ENCODE measurements at places on chromosomes 1 and 21.

DNA sequence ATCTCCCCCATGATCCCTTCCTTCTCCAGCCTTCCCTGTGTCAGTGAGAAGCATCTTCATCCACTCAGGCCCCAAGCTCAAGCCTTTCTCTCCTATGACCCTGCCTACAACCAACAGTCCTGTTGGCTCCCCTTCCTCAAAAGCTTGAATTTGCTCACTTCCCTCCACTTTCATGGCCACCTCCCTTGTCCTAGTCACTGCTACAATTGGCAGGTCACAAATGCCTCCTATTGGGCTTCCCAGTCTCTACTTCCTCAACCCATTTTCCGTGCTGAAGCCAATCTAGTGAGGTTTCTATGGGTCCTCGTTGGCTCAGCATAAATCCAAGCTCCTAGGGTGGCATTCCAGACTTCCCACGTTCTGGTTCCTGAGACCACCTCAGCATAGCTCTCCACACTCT is 40.2 kb upstream of the SLC6A9 start:
- no peak for DNase-seq

GRCh38 chr1:118302145-118302544 is 117.1 kb upstream of the SPAG17 start:
- DNase-seq = no peak

DNA sequence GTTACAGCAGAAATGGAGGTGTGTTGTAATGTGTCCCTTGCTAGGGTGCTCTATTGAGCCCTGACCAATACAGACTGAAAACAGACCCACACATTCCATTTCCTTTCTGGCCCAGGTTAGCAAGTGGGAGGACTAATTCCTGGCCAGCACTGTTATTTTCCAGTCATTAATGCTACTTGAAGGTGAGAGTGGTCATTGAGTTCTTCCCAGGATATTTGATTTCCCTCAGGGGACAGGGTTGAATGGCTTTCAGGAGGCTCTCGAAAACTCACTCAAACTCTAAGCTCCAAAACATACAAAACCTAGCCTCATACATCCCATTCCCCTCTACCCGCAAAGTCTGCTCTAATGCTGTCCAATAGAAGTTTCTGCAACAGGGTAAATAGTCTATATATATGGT is 6.2 kb downstream of the LRRC52 start:
- no peak for DNase-seq

DNA sequence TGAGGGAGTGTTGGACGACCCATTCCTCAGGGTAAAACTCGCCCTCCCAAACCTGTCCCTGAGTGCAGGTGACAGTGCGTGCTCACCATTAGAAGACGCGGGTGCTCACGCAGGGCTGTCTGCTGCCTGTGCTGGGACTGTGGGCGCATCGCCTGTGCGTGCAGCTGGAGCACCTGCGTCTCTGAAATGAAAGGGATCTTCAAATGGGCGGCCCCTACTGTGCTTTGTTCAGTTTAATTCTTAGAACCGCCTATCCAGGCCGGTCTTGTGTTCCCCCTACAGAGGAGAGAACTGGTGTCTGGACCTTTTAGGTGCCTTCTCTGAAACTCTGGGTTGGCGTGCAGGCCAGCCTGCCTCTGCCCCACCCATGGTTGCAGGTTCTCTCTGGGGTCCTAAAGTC is 125.8 kb downstream of the PCBP3 start:
- DNase-seq = no peak

DNA sequence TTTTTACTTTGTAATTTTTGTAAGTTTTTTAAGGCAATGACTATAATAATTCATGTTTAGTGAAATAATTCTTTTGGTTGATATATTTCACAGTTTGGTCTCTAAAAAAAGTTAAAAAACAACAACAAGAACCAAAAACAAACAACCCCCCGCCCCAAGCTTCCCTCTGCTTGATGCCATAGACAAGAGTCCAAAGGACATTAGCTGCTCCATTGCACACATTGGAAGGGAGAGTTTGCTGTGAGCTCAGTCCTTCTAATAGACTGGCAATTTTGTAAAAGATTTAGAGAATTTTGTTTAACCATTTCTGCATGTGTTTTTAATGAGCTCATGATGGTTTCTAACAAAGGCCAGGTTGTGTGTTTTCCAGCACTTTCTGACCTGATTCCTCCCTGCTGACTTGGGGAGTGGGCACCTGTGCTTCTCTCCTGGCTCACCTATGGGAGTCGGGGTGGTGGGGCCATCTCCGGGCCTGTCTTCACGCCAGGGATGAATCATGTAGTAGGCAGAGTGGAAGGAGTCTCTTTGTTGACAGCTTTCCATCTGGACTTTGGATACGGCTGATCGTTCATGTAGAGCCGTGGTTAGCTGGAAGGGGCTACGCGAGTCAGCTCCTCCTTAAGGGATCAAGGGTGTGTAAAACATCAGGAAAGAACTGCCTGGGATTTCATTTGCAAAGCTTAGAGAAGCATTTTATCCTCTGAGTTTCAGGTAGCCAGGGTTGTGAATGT is 14.1 kb downstream of the ZBTB18 start:
- DNase-seq = no peak

DNA sequence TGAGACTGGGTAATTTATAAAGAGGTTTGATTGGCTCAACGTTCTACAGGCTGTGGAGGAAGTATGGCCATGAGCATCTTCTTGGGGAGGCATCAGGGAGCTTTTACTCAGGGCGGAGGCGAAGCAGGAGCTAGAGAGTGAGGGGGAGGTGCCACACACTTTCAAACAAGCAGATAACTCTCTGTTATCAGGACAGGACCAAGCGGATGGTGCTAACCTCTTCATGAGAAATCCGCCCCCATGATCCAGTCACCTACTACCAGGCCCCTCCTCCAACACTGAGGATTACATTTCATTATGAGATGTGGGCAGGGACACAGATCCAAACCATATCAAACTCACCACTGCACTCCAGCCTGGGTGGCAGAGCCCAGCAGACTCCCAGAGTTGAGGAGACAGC is 11.5 kb upstream of the LRRC47 start:
- DNase-seq = no peak

- DNase-seq = no peak
Observed at GRCh38 chr1:182549811-182550210, 39.2 kb downstream of the RNASEL start.

DNA sequence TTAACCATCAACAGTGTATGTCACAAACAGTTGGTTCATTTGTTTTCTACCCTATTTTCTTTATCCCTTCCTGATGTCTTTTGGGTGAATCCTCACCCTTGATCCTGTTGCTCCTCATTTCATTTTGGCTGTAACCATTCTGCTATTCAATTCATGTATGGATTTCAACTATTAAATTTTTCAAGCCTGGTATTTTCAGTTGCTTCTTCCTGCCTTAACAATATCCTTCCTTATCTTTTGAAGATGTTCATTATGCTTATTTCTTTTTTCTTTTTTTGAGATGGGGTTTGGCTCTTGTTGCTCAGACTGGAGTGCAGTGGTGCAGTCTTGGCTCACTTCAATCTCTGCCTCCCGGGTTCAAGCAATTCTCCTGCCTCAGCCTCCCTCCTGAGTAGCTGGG is 2.8 kb upstream of the RNU5D-1 start:
- no peak for DNase-seq

- no peak for DNase-seq
Observed at GRCh38 chr1:113197719-113198330, 124.8 kb downstream of the LRIG2 start.

Data from hypothalamus (tissue), 51 donors.